Breast epithelium (tissue), 4 donors: ENCODE measurements at places on chromosomes 12 and 14.

DNA sequence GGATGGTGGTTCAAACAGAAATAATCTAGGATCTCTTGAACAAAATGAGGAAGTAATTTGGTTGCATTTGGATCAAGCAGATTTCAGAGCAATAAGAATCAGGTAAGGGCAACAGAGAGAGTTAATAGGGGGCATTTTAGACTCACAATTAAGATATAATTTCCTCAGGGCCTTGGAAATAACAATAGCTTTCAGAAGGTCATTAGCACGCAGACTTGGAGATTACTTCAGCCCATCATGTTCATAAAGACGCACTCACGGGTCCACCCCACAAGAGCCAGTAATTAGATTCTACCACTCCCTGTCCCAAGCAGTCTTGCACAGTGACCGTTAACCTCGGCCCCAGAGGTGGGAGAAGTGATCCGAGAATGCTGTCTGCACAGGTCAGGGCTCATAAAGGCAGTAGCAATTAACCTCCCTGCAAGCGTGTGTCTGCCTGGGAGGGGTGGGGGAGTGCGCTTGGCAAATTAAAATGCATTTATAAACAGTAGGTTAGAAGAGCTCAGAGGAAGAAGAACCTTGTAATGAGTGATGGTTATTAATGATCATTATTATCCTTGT is 125.7 kb upstream of the CCDC196 start:
- DNase-seq = no peak

DNA sequence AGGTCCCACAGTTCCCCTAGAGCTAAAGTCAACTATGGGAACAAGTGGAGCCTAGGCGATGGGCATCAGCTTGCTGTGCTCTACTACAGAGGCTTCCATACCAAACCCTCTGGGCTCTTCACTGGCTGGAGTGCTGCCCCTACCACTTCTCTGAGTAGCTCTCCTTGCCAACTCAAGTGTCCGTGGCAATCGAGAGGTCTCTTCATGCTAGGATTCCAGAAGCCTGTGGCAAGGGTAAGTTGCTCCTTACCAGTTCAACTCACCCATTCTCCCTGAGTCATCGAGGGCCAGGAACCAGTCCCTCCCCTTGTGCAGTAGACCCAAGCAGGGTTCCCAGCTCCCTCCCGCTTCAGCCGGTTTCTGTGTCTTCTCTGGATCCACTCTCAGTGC is 76.1 kb downstream of the GALC start:
- DNase-seq = no peak

- DNase-seq = no peak
Observed at GRCh38 chr14:31122921-31123320, 84.7 kb downstream of the HECTD1 start.

- no peak for DNase-seq
Observed at GRCh38 chr12:124040291-124040690, 67.3 kb downstream of the ZNF664 start.

GRCh38 chr12:109120095-109120494 is 3.7 kb downstream of the ACACB start:
- DNase-seq = no peak

DNA sequence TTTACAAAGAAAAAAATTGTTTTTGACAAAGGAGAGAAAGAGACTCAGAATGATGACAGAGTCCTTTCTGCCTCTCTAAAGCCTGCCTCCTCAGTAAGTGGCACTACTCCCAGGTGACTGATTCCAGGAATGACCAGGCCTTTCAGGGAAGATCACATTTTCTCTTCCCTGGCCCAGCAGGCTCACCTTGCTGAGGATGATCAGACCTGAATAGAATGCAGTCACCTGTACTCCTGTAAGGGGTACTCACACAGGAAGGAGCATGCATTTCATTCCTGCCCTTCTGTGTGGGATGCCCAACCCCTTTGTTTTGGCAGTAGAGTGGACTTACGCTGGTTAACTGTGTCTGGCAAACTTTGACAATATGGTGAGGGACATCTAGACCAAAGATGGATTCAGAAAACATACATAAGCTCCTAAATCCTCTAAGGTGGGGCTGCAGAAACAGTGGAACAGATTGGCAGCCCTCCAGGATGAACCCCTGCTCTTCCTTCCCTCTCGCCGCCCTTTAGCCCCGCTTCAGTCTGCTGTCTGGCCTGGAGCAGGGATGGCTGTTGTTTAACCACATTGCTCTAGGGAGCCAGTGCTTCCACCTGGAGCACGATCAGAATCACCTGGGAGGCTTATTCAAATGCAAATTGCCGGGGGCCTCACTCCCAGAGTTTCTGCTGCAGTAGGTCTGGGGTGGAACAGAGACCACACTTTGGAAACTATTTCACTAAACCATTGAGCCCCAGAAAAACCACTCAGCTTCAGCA is 29.8 kb downstream of the ERG28 start:
- DNase-seq = no peak

DNA sequence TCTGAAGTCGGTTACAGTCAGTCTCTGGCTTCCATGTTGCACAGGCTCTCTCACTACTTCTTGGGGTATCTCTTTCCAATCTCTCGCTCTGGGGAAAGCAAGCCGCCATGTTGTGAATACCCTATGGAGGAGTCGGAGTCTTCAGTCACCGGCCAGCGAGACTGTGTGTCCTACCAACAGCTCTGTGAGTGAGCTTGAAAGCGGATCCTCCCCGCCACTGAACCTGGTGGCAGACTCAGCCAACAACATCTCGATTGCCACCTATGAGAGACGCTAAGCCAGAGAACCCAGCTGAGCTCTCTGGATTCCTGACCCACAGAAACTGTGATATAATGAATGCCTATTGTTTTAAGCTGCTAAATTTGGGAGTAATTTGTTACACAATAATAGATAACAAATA is 51.5 kb downstream of the SLC15A4 start:
- DNase-seq = no peak

- DNase-seq = no peak
Observed at GRCh38 chr14:83101846-83102245, 1568.2 kb upstream of the SEL1L start.

GRCh38 chr14:46432516-46432915 is 219.1 kb downstream of the RPL10L start:
- DNase-seq = no peak

DNA sequence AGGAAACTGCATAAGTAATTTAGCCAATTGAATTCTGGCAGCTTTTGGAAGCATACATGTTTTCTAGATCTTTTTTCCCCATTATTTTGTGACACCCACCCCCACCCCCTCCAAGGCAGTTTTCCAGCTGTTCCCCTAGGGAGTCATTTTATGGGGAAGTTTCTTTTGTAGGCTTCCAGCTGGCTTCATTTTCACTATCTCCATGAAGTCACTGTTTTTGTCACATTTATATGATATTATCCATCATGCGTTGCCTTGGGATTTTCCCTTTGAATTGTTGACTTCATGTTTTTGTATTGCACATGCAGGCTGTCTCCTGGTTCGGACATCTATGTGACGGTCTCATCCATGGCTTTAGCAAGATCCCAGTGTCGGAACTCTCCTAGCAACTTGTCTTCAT is 233.6 kb upstream of the RGS6 start:
- DNase-seq = no peak

DNA sequence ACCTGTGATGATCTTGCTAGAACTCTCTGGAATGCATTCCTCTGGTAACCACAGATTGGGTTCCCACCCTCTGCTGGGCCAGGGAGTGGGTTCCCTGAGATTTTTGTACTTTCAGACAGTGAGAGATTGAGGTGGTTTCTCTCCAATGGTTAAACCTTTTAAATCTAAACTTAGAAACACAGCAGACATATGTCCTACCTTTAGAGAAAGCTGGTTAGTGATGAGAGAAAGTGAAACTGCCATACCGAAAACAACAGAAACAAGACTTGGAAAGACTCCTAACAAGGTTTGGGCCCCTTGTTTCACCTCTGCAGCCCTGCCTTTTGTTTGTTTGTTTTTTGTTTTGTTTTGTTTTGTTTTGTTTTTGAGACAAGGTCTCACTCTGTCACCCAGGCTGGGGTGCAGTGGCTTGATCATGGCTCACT is 9.7 kb upstream of the SGPP1 start:
- no peak for DNase-seq

GRCh38 chr12:7695237-7695560 is 376 bp downstream of the GDF3 start:
- DNase-seq = no peak

GRCh38 chr12:28024231-28024995 is 51.9 kb upstream of the PTHLH start:
- DNase-seq = no peak

DNA sequence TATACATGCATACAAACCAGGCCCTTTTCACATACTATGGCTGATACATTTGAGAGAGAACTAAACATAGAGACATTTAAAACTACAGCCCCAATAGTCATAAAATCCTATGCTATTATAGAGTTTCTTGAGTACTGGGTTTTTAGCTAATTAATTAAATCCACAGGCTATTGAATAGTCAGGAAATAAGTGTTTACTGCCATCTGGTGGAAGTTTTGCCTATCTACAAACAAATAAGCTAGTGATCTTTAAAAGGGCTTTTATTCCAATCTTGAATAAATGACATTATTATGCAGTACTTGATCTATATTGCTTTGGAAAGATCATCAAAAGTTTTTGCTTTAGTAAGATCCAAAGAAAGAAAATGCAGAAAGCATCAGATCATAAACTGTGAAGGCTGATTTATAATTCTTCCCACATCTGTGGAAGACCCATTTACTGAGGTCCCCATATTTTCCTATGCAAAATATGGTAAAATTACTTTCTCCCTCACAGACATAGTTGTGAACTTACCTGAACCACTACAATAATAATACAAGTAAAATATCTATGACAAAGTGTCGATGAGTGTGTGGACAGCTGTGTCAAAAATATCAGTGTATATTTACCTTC is 131.3 kb downstream of the ITPR2 start:
- no peak for DNase-seq

GRCh38 chr12:98908866-98909265 is 263.8 kb downstream of the APAF1 start:
- DNase-seq = no peak

DNA sequence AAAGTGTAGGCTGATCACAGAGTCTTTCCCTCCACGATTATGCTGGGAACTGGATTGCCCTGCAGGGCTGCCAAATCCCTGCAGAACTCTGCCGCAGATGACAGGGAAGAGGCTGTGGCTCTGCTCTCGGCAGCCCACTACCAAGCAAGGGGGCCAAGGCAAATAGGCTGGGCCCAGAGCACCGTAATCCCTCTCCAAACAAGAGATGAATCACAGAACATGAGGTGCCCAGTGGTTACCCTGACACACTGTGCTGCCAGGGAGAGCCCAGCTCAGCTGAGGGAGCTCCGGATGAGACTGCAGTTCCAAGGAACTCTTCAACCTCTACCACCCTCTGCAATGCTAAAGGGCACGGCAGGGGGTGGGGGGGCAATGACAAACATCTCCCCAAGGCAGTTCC is 33.9 kb downstream of the STON2 start:
- DNase-seq = no peak

DNA sequence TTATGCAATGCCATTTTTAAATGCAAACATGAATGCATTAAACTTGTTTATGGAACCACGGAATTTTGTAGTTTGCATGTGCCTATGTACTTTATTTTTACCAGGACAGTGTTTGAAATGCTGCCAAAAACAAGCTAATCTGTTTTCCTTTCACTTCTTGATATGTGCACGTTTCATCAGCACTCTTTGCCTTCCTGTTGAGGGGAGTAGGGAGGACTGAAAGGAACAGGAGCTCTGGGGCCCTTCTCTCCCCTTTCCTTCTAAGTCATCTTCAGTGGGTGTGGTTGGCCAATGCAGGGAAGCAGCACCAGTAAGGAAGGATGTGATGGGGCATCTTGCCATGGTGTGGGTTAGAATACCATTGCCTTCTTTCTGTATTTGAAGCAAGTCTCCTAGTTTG is 12.1 kb upstream of the PPP4R4 start:
- DNase-seq = no peak

DNA sequence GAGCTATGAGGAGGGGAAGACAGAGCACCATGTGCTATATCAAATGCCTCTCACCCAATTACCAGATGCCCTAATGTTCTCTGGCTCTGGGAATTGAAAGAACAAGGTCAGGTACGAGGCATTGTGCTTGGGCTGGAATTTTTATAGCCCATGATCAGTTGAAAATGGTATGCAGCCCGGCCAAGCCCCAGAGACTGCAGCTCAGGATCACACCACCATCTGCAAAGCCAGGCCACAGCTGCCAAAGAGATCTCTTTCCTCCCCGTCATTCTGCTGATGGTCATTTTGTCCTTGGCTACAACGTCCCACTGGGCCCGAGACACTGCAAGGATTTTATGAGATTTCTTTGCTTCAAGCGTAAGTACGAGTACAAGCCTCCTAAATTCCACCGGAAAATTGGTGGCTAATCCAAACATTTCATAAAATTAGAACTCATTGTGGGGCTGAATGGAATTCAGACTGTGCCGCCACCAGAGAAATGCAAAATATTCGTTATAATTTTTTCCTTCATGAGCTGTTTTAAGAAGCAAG is 15.1 kb downstream of the NUAK1 start:
- DNase-seq = no peak
